ENCODE measurements at places on chromosomes 2 and 18.

DNA sequence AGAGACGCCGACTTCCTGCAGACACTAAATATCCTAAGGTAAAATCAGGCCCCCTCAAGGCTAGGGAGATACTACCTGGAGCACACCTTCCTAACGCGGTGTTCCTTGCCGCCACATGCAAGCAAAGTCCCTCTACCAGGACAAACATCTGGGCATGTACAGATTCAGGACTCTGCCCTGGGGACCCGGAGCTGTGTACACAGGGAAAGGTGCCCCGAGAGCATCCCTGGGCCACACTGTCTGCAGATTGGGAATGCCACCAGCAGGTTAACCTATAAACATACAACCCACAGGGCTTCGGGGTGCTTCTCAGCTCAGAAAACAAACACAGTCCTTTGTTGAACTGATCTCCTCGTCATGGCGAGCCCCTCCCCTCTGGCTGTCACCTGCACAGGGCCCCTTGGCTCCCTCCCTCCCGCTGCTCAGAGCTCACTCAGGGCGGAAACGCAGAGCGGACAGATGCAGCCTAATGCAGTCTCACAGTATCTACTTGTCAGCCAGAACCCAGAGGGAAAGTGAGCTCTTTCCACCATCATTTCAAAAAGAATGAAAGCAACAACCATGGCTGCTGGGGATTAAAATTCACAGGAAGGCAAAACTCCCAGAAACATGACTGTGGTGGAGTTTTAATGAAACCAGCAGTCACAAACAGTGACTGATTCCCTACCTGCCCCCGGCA, 218.8 kb downstream of the HDAC4 start:
- no peak for DNase-seq

DNA sequence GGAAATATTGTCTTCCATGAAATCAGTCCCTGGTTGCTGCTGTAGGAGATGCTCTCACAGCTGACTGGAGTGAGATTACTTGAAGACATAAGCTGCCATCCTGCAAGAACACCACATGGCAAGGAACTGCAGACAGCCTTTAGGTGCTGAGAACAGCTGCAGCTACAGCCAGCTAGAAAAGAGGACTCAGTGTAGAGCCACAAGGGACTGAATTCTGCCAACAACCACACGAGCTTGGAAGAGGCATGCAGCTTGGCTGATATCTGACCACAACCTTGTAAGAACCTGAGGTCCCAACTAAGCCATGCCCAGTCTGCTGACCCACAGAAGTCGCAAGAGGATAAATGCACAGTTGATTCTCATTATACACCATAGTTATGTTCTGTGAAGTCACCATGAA, 181.8 kb upstream of the ARL4C start:
- DNase-seq = no peak

DNA sequence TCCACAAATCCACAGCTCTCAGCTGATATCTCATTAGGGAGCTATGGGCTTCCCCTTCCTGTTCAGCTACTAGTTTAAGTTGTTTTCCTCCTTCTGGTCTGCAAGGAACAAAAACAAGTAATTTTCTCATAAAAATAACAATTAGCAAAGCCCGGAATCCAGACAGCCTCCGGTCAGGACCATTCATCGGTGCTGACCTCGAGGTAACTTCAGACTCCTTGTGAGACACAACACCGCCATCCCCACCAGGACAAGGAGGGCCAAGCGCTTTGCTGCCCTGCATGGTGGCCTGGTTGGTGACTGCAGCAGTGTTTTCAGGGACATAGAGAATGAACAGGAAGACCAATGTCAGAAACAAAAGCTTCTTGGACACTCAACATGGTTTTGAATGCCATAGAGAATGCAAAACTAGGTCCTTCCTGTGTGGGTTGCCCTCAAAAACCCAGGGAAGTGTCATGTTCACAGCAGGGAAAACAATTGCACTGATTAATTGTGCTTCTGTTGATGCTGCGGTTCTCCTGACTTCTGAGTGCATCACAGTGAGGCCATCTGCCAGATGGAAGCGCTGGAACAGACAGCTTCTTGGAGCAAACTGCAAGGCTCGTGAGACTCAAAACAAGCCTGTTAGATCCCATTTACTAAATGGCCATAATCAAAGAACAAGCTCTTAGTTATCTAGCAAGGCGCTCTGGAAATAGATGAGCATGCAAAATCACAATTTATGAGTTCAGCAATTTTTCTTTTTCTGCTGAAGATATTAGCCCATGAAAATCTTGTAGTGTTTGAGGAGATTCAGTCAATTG, 77.1 kb downstream of the HS1BP3 start:
- no peak for DNase-seq

DNA sequence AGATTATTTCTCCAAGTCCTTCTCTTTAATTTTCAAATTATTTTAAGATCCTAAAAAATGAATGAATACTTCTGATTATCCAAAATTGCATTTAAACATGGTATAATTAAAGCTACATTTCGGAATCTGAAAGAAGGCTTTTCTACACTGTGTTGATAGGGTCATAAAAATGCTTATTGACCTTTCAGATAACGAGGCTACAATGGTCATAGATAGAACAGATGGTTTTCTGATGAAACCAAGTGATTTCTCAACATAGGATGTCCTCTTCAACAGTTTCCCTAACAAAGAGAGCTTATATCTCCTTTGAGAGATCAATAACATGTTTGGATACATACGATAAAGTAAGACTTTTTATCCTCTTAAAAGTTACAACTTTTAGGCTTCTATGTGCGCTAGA, 201.1 kb downstream of the PTH2R start:
- DNase-seq = no peak

DNA sequence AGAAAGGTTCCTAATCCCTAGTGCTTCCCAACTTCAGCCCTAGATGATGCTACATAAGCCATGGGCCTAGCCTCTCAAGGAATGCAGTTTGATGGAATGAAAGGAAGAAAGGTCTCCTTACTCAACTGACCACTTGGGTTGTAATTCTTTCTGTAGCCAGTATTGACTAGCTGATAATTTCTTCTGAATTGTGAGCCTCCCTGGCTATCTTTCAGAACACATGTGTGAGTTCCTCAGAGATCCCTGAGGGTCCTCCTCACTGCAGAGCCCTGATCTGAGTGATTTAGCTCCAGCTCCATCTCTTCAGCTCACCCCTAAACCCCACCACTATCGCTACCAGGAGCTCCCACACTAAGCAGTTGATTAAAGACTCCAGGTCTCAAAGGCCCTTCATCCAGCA, 31.5 kb downstream of the CFAP210 start:
- no peak for DNase-seq

DNA sequence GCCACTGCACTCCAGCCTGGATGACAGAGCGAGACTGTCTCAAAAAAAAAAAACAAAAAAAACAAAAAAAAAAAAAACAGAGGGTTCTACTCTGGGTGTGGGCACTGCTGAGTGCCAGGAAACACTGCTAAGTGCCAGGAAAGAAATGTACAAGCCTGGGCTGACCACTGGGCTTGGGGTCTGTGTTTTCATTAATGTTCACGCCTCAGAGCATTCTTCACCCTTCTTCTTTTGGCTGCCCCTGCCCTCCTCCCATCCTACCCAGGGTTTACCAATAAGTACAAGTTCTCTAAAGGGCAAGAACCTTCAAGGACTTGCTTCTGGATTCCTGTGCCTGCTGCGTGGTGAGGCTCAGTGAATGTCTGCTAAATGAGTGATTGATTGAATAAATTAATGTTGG, 49.3 kb upstream of the LRPPRC start:
- DNase-seq = no peak

GRCh38 chr2:43525506-43525905, 70.3 kb downstream of the THADA start:
- no peak for DNase-seq

GRCh38 chr2:143241403-143242088, 112.3 kb downstream of the ARHGAP15 start:
- DNase-seq = no peak

DNA sequence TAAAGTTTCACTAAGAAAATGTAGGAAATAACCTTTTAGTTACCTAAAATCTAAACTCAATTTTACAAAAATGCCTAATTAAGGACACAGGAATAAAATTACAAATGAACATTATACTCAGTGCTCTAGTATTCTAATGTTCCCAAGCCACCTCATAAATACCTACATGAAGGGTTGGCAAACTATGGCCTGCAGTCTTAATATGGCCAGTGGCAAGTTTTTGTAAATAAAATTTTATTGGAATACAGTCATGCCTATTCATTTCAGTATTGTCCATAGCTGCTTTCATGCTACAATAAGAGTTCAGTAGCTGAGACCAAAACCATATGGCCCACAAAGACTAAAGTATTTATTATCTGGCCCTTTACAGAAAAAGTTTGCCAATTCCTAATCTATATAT, 53.8 kb downstream of the SS18 start:
- DNase-seq = no peak

- no peak for DNase-seq
Measured at GRCh38 chr2:221807706-221808105, 235.6 kb upstream of the EPHA4 start.

DNA sequence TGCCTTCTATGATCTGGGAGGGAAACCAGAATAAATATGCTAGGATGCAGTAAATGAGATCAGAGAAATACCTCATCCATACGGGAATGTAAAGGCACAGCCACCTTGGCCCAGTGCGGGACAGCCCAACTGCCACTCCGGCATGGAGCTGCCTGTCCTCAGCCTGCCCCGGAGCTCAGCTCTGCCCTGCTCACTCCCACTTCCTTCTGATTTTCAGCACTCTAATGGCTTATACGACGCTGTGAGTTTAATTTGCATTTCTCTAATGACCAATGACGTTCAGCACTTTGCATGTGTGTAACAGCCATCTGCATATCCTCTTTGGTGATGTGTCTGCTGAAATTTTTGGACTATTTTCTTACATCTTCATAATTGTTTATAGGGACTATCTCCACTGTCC, 172.5 kb upstream of the RAB6C start:
- no peak for DNase-seq

- no peak for DNase-seq
Measured at GRCh38 chr2:130890941-130891669, 54.4 kb downstream of the ARHGEF4 start.

DNA sequence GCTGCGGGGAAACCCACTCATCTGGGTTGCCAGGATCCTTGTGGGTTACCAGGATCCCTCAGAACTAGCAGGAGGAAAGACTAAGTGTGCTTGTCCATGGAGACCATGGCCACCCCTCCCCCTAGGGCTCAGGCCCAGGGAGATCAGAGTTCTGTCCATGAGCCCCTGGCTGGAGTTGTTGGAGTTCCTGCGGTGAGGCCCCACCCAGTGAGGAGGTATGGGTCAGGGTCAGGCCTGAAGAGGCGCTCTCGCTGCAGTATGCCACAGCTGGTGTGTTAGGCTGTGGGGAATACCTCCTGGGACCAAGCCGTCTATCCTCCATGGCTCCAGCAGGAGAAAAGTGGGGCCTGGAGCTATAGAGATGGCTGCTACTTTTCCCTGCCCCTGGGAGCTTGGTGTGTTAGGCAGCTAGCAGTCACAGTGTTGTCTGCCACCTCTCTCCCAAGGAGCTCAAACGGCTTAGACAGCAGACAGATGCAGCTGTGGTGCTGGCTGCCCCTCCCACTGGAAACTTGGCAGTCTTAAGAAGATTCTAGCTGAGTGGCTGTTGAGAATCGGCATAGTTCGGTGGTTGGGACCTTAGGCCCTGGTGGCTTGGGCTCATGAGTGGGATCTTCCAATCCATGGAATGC, 240.3 kb upstream of the CELF4 start:
- DNase-seq = no peak

- no peak for DNase-seq
Measured at GRCh38 chr18:10081492-10081891, 167.7 kb downstream of the VAPA start.

All from stimulated activated CD4-positive, alpha-beta T cell treated with anti-CD3 and anti-CD28 coated beads, Interleukin-1b, Interleukin-23, amount 100 ng/mL, for 1 hour (primary cell).